Placental epithelial cell (primary cell): ENCODE measurements at places on chromosomes 2 and 18. TPM values are rescaled to one million over a fixed set of nuclear protein-coding genes. Genes with fewer than 3 reads are reported as not detected.

FBXO15 gene
- total RNA-seq, result 0.39 TPM in 1 of 2 replicates, not detected in the other

CIB4 gene
- not detected in 2 replicates for total RNA-seq

RESP18 gene
- total RNA-seq, result not detected in 2 replicates

TTN gene
- total RNA-seq, result under 0.01 TPM in 2 replicates

CCDC141 gene
- total RNA-seq, result not detected in 2 replicates

LHCGR gene
- not detected in 2 replicates for total RNA-seq

RAB12 gene
- 60.9 and 61.1 TPM in 2 replicates for total RNA-seq

KCNK3 gene
- not detected in 2 replicates for total RNA-seq

VSNL1 gene
- 0.39 TPM in 1 of 2 replicates, not detected in the other for total RNA-seq

TET3 gene
- 9.2 and 13.0 TPM in 2 replicates for total RNA-seq

SLC4A5 gene
- total RNA-seq, result 1.2 and 1.6 TPM in 2 replicates

ITGB6 gene
- 1,146 and 1,311 TPM in 2 replicates for total RNA-seq

TNFAIP6 gene
- total RNA-seq, result not detected in 2 replicates

GALNT5 gene
- 9.0 and 16.5 TPM in 2 replicates for total RNA-seq

SULT1C2 gene
- total RNA-seq, result not detected in 2 replicates

CCDC195 gene
- total RNA-seq, result not detected in 2 replicates

UGT1A10 gene
- not detected in 2 replicates for total RNA-seq

ANKRD30B gene
- under 0.01 and 0.11 TPM in 2 replicates for total RNA-seq

EGR4 gene
- total RNA-seq, result not detected in 2 replicates

CLIP4 gene
- 2.7 and 4.2 TPM in 2 replicates for total RNA-seq

R3HDM1 gene
- total RNA-seq, result 6.3 and 13.4 TPM in 2 replicates

SERPINB4 gene
- not detected in 2 replicates for total RNA-seq

LIMS3 gene
- total RNA-seq, result 1.7 and 3.5 TPM in 2 replicates

HOXD4 gene
- not detected in 2 replicates for total RNA-seq

DOK6 gene
- under 0.01 TPM in 1 of 2 replicates, not detected in the other for total RNA-seq

NPHP1 gene
- total RNA-seq, result 4.3 and 5.1 TPM in 2 replicates

FBXO41 gene
- 7.5 and 11.1 TPM in 2 replicates for total RNA-seq

FIGN gene
- 5.1 and 11.1 TPM in 2 replicates for total RNA-seq

PPP1R1C gene
- total RNA-seq, result 4.1 and 5.5 TPM in 2 replicates

REG3G gene
- total RNA-seq, result not detected in 2 replicates

PAX8 gene
- total RNA-seq, result 1.6 and 3.4 TPM in 2 replicates

HAAO gene
- 5.4 and 11.8 TPM in 2 replicates for total RNA-seq

POTEC gene
- total RNA-seq, result not detected in 2 replicates

SERPINB12 gene
- not detected in 2 replicates for total RNA-seq

SERPINB2 gene
- total RNA-seq, result 0.98 and 4.7 TPM in 2 replicates

BAZ2B gene
- total RNA-seq, result 97.0 and 128 TPM in 2 replicates

CDCA7 gene
- total RNA-seq, result 2.3 and 3.1 TPM in 2 replicates

CDH20 gene
- not detected in 2 replicates for total RNA-seq

KRTCAP3 gene
- 8.2 and 22.0 TPM in 2 replicates for total RNA-seq

RUFY4 gene
- total RNA-seq, result not detected in 2 replicates

GKN1 gene
- total RNA-seq, result not detected in 2 replicates
